ENCODE measurements at places on chromosomes 1 and 21. TPM values are rescaled to one million over a fixed set of nuclear protein-coding genes. Genes with fewer than 3 reads are reported as not detected.

BRINP2 gene
- total RNA-seq, result not detected

APOBEC4 gene
- not detected for total RNA-seq

KRTAP10-1 gene
- total RNA-seq, result not detected

BTBD19 gene
- total RNA-seq, result 9.2 TPM

CELA3B gene
- total RNA-seq, result not detected

CTH gene
- total RNA-seq, result 3.6 TPM

ERICH3 gene
- total RNA-seq, result not detected

DDI2 gene
- total RNA-seq, result 40.9 TPM

CHODL gene
- 0.26 TPM for total RNA-seq

OR2T11 gene
- not detected for total RNA-seq

SV2A gene
- 1.7 TPM for total RNA-seq

NRDC gene
- 118 TPM for total RNA-seq

HPDL gene
- not detected for total RNA-seq

TDRD5 gene
- 0.17 TPM for total RNA-seq

C1orf94 gene
- not detected for total RNA-seq

TTC22 gene
- 7.1 TPM for total RNA-seq

SLC26A9 gene
- total RNA-seq, result 21.7 TPM

U2AF1 gene
- total RNA-seq, result 34.9 TPM

PADI1 gene
- not detected for total RNA-seq

LCE6A gene
- total RNA-seq, result not detected

MAP1LC3C gene
- 14.2 TPM for total RNA-seq

CFAP57 gene
- total RNA-seq, result 0.17 TPM

MTFR1L gene
- 46.0 TPM for total RNA-seq

FAM151A gene
- not detected for total RNA-seq

CR1 gene
- total RNA-seq, result 11.4 TPM

TRIM45 gene
- 1.7 TPM for total RNA-seq

TTC24 gene
- not detected for total RNA-seq

LCE3E gene
- total RNA-seq, result not detected

ARPC5 gene
- 181 TPM for total RNA-seq

CELA2A gene
- not detected for total RNA-seq

IGSF9 gene
- 2.2 TPM for total RNA-seq

CRABP2 gene
- 1.4 TPM for total RNA-seq

ADGRL4 gene
- total RNA-seq, result 31.9 TPM

PFKFB2 gene
- total RNA-seq, result 49.9 TPM

CYP4A11 gene
- not detected for total RNA-seq

LRRC3 gene
- 3.6 TPM for total RNA-seq

DMRTA2 gene
- total RNA-seq, result not detected

RPTN gene
- total RNA-seq, result not detected

ICOSLG gene
- total RNA-seq, result 11.3 TPM

PLA2G2A gene
- 19.7 TPM for total RNA-seq

VWA1 gene
- 87.4 TPM for total RNA-seq

KPRP gene
- not detected for total RNA-seq

CD48 gene
- total RNA-seq, result 21.5 TPM

FCRL5 gene
- 0.93 TPM for total RNA-seq

OR2T35 gene
- not detected for total RNA-seq

HSPA13 gene
- 24.9 TPM for total RNA-seq

ETV3L gene
- total RNA-seq, result not detected

HRNR gene
- not detected for total RNA-seq

SLC30A10 gene
- total RNA-seq, result not detected

EVA1C gene
- 55.4 TPM for total RNA-seq

PHF13 gene
- total RNA-seq, result 10.8 TPM

OR2AK2 gene
- not detected for total RNA-seq

PDZK1 gene
- 0.67 TPM for total RNA-seq

SPATA21 gene
- total RNA-seq, result not detected

VAV3 gene
- total RNA-seq, result 8.5 TPM

EPHA8 gene
- total RNA-seq, result not detected

S100A13 gene
- total RNA-seq, result 76.1 TPM

FMN2 gene
- total RNA-seq, result 0.52 TPM

AUNIP gene
- not detected for total RNA-seq

ZMYM4 gene
- 48.1 TPM for total RNA-seq

Measured in upper lobe of right lung (tissue), 1 donor.